ENCODE measurements at places on chromosomes 16 and 17. TPM values are rescaled to one million over a fixed set of nuclear protein-coding genes. Genes with fewer than 3 reads are reported as not detected.
A peak's percentile ranks its signal among the peaks of the same experiment; 100 is the strongest.

The CCL13 gene
- total RNA-seq: not detected

The ZNF597 gene
- total RNA-seq: 2.3 TPM

The MYH1 gene
- total RNA-seq: 15.4 TPM

The SLC52A1 gene
- total RNA-seq: not detected

The TBC1D3I gene
- total RNA-seq: 0.41 TPM

The RNF157 gene
- total RNA-seq: 6.7 TPM

The CD300LF gene
- total RNA-seq: 3.3 TPM

The SEC14L5 gene
- total RNA-seq: 3.1 TPM

- no peak for DNase-seq
Observed at GRCh38 chr17:8861495-8862181, 5.8 kb downstream of the PIK3R6 start.

GRCh38 chr16:70348991-70349390 lies 2.3 kb downstream of the DDX19A start:
- DNase-seq: peak; percentile 25

DNA sequence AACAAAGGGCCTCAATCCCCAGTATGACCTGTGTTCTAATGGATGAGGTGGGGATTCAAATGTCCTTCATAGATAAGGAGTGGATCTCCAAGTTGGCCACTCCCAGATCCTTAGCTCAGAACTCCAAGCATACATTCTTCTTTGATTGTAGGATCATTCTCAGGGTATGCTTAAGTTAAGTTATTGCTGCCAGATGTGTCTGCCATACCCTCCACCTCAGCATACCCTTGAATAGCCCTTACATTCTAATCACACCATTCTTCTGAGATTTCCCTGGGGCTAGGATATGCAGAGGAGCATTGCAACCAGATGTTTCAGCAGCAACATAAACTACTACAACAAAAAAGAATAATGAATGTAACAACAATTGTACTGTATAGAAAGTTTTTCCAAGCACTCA lies 1.6 kb upstream of the KRTAP2-4 start:
- no peak for DNase-seq

DNA sequence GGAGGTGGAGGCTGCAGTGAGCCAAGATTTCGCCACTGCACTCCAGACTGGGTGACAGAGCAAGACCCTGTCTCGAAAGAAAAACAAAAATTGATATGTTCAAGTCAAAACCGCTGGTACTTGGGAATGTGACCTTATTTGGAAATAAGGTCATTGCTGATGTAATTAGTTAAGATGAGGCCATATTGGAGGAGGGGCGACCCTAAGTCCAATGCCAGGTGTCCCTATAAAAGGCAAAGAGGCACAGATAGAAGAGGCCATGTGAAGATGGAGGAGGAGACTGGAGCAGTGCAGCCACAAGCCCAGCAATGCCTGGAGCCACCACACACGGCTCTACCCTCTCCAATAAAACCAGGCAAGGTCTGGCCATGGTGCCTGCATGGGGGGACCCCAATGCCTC lies 50.8 kb upstream of the JPH3 start:
- no peak for DNase-seq

DNA sequence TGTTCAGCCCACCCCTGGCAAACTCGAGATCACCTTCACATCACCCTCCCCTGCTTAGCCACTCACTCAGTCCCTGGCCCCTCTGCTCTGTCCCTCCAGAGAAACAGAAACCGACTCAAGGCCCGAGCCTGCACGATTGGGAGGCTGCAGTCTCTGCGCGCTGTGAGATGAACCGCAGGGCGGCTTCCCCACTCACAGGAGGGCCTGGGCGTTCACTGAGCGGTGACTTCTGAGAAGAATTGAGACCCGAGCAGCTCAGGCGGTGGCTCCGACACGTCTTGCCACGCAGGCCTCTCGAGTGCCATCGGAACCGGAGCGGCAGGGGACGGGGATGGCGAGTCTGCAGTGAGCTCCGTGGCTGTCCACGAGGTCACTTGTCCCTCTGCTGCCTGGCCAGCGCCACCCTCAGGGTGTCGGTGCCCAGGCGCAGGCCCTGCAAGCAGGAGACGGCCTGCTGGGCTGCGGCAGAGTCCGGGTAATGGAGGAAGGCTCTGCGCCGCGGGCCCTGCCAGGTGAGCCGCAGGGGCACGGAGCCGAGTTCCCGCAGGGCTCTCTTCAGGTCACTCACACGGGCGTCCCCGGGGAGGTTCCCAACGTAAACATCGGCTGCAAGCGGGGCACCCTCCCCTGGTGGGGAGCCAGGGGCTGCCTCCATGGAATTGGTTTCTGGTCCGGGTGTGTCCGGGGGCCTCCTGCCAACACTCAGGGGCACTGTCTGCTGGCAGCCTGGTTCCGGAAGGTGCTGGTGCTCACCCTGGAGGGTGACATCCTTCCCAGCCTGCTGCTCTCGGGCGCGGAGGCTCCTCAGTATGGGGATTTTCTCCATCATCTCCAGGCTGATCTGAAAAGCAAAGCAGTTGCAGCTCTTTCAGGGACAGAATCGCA lies 21.6 kb downstream of the FOXF1 start:
- DNase-seq: no peak

- no peak for DNase-seq
Observed at GRCh38 chr16:27315333-27316037, 1.7 kb downstream of the IL4R start.

- DNase-seq: no peak
Observed at GRCh38 chr17:83080858-83081683, 1.7 kb downstream of the METRNL start.

GRCh38 chr17:73247726-73248125 lies 14.0 kb downstream of the CPSF4L start:
- DNase-seq: no peak

- no peak for DNase-seq
Observed at GRCh38 chr17:45342871-45343526, 26.2 kb upstream of the MAP3K14 start.

- no peak for DNase-seq
Observed at GRCh38 chr16:49496656-49497055, 123.1 kb downstream of the C16orf78 start.

DNA sequence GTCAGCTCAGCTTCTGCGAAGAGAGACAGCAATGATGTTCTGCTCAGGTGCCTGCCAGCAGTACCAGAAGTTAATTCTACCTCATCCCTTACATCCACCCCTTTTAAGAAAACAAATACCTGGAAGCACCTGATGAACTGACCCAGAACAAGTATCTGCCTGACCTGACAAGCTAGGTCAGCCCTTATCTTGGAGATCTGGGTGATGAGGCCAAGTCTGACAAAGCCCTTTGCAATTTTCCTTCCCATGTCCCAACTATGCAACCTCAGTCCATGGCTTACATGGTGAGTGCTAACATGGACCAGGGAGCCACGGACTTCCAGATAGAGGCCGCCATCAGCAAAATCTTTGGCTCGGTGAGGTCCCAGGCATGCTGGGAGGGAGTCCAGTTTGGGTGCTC lies 3.6 kb downstream of the ACADVL start:
- DNase-seq: no peak

GRCh38 chr17:42363767-42364585 lies 24.3 kb downstream of the STAT3 start:
- no peak for DNase-seq

GRCh38 chr17:73341350-73342049 lies 29.7 kb upstream of the CDC42EP4 start:
- no peak for DNase-seq
